ENCODE measurements at places on chromosomes 16 and 17. TPM values are rescaled to one million over a fixed set of nuclear protein-coding genes. Genes with fewer than 3 reads are reported as not detected.

DNA sequence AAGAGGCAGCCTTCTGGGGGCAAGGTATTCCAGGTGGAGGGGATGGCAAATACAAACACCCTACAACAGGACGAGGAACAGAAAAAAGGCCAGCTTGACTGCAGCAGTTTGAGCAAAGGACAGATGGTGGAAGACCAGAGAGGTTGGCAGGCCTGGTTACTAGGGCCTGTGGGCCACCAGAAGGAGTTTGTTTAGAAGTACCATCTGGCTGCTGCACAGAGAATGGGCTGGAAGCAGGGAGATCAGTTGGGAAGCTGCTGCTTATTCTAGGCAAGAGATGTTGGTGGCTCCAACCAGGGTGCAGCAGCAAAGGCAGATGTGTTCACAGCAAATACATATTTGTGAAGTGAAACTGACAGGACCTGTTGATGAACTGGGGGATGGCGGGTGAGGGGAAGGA, 2.9 kb upstream of the YPEL2 start:
- DNase-seq, result no peak

GRCh38 chr17:35129154-35129972, 7.9 kb downstream of the FNDC8 start:
- no peak for DNase-seq

DNA sequence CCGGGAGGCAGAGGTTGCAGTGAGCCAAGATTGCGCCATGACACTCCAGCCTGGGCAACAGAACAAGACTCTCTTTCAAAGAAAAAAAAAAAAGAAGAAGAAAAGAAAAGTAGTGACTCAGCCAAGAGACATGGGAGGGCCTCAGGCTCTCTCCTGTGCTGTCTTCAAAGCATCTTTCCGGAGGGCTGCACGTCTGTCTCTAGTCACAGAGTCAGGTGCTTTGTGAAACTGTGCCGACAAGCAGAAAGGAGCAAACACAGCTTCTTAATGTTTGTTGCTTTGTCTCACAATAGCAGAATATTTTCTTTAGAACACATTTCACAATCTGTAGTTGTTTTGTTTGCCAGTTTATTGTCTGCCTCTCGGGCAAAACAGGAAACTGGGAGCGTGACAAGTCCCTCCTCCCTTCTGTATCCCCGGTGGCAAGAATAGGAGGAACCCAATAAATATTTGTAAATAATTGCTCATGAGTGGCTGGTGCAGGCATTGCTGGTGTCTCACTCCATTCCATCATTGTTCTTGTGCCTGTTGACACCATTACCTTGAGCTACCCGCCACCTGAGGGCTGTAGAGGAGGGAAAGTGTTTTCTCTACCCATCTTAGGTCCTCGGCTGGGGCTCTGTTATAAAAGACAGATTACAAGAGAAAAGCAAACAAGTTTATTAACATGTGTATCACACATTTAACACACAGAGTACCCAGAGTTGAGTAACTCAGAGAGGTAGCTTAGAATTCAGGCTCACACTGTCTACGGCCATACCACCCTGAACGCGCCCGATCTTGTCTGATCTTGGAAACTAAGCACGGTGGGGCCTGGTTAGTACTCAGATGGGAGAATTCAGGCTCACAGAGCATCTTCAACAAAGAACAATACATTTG, 5.5 kb downstream of the GAST start:
- DNase-seq, result no peak

DNA sequence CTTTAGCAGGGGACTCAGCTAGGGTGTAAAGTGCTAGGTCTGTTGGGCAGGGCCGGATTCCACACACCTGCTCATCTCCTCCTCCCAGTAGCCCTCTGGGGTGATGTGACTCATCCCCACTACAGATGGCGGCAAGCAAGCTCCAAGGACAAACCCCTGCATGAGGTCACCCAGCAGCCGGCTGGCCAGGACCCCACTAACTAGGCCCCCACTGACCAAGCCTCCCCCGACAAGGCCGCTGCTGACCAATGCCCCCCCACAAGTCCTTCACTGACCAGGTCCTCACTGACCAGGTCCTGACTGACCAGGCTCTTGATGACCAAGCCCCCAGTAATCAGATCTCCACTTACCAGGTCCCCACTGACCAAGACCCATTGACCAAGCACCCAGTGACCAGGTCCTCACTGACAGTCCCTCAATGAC, 36.7 kb downstream of the TNFRSF13B start:
- no peak for DNase-seq

- DNase-seq, result no peak
These were observed 758 bp downstream of the ADAMTS18 start for GRCh38 chr16:77434022-77434529.

GRCh38 chr16:84427553-84427952, 59.2 kb downstream of the ATP2C2 start:
- no peak for DNase-seq

DNA sequence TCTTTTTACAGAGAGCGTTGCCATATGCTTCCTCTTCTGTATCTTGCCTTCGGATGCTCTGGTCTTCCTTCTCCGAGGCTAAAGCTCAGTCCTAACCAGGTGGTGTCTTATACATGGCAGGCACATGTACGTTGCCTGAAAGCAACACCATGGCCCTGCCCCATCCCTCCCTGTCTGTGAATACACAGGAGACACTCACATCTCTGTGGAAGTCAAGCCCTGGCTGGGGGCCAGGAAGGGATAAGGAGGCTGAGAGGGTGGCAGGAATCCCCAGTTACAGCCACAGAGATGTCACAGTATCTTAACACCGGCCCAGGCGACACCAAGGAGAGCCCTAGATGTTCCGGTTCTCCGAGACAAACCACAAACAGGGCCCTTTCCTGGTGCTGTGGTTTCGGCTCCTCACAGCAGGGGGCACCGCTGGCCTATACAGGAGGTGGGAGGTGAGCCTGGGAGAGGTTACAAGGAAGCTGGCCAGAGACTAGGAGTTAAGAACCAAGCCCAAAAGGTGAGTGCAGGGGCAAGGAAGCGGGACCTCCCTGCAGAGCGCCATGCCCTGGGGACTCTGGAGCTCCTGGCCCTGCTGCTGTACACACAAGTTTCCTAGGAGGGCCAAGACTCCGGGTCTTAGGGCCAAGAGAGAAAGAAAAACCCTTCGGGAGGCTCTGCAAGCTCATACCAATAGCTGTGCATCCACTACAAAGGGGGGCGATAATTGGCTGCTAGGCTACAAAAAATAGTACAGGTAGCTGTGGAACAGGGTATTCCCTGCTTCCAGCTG, 41.7 kb downstream of the SRL start:
- peak; percentile 73 for DNase-seq

- DNase-seq, result no peak
These were observed 1.2 kb upstream of the SECTM1 start for GRCh38 chr17:82334622-82335394.

GRCh38 chr17:33987162-33987561, 267.9 kb upstream of the CCL2 start:
- DNase-seq, result no peak

DNA sequence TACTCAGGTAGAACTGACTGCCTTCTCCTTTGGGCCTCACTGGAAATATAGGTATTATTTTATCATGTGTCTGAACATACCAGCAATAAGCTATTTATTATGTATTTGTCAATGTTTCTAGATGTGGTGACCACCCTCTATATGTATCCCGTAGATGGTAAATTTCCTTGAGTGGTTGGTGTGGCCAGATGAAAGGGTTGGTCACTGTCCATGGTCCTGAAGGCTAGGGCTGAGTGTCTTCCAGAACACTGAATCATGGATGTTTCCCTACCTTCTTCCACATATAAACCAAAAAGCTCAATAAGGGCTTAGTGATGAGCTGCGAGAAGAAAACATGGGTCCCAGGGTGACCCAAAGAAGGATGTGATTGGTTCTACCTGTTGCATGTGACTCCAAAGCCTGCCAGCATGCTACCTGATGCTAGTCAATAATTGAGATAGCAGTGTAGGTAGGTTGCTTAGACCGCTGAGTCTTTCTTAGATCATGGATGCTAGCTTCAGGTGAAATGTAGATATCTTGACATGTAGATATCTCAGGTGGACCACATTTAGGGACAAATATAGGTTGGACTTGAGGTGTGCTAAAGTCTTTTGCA, 150.3 kb downstream of the ASIC2 start:
- DNase-seq, result peak; percentile 52

GRCh38 chr17:81160306-81160705, 5.0 kb upstream of the PVALEF start:
- DNase-seq, result no peak

DNA sequence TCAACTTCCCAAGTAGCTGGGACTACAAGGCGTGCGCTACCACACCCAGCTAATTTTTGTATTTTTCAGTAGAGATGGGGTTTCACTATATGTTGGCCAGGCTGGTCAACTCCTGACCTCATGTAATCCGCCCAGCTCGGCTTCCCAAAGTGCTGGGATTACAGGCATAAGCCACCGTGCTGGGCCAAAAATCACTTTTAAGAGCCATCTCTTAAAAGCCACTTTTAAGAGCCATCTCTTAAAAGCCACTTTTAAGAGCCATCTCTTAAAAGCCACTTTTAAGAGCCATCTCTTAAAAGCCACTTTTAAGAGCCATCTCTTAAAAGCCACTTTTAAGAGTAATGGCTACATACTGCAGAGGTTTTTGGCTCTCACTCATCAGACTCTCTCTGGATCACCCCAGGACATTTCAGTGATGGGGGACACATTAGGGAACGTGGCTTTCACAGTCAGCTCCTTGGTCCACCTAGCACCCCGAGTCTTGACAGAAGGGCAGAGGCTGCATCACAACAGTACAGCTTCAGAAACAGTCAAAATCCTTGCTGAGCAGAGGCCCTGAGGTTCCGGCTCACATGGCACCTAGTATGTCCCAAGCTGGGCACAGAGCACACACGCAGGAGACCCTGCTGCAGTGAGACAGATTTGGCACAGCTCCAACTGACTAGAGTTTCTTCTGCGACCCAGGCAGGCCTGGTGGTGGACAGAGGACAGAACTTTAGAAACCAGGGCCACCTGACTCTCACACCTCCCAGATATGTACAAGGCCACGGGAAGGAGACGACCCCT, 23.6 kb downstream of the RANBP10 start:
- DNase-seq, result no peak

DNA sequence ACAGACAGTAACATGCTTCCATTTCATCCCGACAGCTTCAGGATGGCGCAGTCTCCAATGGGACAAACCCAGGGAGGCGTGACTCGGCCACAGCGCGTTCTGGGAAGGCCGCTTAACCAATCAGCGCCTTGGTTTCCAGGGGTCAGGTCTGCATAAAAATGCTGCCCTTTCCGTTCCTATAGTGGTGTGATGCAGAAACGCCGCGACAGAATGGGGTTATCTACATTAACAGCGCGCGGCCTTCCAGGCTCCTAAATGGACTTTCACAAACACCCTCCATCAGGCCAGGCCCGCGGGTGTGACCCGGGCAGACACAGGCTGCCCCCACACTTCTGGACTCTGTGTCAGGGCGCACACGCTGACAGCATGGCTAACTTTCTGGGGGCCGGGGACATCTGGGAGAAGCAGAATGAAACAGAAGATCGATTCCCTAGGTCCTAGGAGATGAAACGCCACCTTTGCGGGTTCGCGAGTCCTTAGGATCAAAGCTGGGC, 792 bp downstream of the TMEM231 start:
- peak; percentile 89 for DNase-seq

GRCh38 chr16:1193143-1193824, 31.8 kb downstream of the TPSG1 start:
- peak; percentile 48 for DNase-seq

DNA sequence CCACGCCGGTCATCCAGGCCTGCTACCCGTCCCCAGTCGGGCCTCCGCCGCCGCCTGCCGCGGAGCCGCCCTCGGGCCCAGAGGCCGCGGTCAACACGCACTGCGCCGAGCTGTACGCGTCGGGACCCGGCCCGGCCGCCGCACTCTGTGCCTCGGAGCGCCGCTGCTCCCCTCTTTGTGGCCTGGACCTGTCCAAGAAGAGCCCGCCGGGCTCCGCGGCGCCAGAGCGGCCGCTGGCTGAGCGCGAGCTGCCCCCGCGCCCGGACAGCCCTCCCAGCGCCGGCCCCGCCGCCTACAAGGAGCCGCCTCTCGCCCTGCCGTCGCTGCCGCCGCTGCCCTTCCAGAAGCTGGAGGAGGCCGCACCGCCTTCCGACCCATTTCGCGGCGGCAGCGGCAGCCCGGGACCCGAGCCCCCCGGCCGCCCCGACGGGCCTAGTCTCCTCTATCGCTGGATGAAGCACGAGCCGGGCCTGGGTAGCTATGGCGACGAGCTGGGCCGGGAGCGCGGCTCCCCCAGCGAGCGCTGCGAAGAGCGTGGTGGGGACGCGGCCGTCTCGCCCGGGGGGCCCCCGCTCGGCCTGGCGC, 2.4 kb downstream of the HIC1 start:
- DNase-seq, result no peak

DNA sequence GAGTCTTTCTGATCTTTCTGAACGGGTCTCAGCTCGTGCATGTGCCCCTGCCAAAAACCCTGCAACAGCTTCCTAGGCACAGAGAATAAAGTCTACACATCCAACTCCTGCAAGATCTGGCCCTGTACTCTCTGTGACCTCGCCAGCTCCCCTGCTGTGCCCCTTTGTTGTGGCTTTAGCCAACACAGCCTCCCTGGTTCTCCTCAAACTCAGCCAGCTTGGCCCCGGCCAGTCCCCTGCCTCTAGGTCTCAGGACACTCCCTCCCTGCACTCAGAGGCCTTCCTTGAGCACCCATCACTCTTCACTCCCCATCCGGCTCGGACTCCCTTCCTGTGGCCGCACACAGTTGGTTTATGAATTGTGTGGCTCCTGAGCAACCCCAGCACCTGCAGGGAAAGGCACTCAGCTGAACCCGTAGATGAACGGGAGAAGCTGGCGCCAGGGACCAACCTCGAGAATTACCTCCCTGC, 1.4 kb downstream of the CEP131 start:
- no peak for DNase-seq

The KRTAP4-6 gene
- not detected for total RNA-seq

The SCIMP gene
- 0.07 TPM for total RNA-seq

- no peak for DNase-seq
These were observed 223.8 kb downstream of the SOX9 start for GRCh38 chr17:72344613-72345012.

DNA sequence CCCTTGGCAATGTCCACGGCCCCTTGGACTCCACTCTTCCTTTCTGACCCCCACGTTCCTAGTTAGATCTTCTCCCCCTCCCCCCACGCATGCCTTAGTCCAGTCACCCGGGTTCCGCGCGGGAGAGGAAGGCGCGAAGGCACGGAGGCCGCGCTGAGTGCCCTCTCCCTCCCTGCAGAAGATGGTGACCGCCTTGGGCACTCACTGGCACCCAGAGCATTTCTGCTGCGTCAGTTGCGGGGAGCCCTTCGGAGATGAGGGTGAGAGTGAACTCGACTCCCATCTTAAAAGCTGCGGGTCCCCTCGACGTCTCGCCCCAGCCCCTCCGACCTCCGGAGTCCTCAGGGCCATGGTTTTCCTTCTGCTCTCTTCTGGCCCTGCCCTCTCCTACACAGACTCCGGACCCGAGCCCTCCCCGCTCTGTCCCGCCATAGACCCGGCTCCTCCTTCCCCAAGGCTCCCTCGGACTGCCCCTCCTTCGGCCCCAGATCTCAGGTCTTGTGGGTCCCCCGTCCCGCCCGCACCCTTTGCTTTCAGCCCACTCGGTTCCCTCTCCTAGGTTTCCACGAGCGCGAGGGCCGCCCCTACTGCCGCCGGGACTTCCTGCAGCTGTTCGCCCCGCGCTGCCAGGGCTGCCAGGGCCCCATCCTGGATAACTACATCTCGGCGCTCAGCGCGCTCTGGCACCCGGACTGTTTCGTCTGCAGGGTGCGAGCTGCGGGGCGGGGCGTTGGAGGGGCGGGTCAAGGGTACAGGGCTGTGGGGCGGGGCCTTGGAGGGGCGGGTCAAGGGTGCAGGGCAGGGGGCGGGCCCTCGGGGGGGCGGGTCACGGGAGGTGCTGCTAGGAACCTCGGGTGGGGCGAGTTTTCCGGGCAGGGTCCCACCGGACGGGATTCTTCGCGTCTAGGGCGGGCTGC, 4.6 kb downstream of the TGFB1I1 start:
- peak; percentile 90 for DNase-seq

All from K562 (cell line).